Mammary microvascular endothelial cell (primary cell): ENCODE measurements at places on chromosomes 7 and 10. TPM values are rescaled to one million over a fixed set of nuclear protein-coding genes. Genes with fewer than 3 reads are reported as not detected.

NUDT13 gene
- total RNA-seq = 1.1 and 1.7 TPM in 2 replicates

NT5C3A gene
- total RNA-seq = 17.2 and 25.2 TPM in 2 replicates

SLC29A3 gene
- total RNA-seq = 1.8 and 4.1 TPM in 2 replicates

DDIT4 gene
- total RNA-seq = 40.3 and 42.5 TPM in 2 replicates

PRSS37 gene
- not detected in 2 replicates for total RNA-seq

ITIH2 gene
- not detected in 2 replicates for total RNA-seq

NPFFR1 gene
- total RNA-seq = not detected in 2 replicates

TMEM229A gene
- not detected in 2 replicates for total RNA-seq

CFAP46 gene
- 0.20 and 0.25 TPM in 2 replicates for total RNA-seq

ABCC2 gene
- 0.07 and 0.49 TPM in 2 replicates for total RNA-seq

SCART1 gene
- under 0.01 and 0.25 TPM in 2 replicates for total RNA-seq

HOXA10 gene
- total RNA-seq = 6.5 and 11.7 TPM in 2 replicates

OR13A1 gene
- total RNA-seq = not detected in 2 replicates

SLC26A4 gene
- total RNA-seq = 1.1 and 1.3 TPM in 2 replicates

ZNF138 gene
- total RNA-seq = 2.3 and 2.8 TPM in 2 replicates

FXYD4 gene
- total RNA-seq = not detected in 2 replicates

ANTXRL gene
- not detected in 2 replicates for total RNA-seq

NPY4R gene
- not detected in 2 replicates for total RNA-seq

MYH16 gene
- 0.64 and 0.67 TPM in 2 replicates for total RNA-seq

TSPAN12 gene
- total RNA-seq = 8.8 and 10.4 TPM in 2 replicates

VGF gene
- 0.07 and 0.20 TPM in 2 replicates for total RNA-seq
